ENCODE measurements at places on chromosomes 6 and 20.

DNA sequence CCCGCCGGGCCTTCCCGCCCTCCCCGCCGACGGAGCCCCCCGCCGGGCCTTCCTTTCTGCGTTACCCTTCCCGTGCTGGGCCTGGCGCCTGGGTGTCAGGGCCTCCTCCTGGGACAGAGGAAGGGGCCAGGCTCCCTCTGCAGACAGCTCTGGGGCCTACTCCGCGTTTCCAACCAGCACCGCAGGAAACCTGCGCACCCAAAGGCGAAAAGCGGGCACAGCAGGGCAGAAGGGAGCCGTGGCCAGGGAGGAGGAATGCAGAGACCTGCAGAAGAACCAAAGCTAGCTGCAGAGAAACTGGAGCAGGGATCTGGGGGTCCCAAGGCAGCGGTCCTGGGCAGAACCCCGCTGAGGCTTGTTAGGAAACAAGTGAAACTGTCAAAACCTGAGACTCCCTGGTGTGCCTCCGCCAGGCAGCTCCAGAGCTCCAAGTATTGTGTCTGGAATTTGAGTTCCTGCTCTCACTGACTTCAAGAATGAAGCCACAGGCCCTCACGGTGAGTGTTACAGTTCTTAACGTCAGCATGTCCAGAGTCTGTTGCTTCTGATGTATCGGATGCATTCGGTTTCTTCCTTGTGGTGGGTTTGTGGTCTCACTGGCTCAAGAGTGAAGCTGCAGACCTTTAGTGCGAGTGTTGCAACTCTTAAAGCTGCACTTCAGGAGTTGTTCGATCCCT, 33.3 kb downstream of the IRF4 start:
- no peak for DNase-seq

- no peak for DNase-seq
These were observed 329.3 kb downstream of the NRN1 start for GRCh38 chr6:5677219-5678000.

GRCh38 chr6:55678330-55679224, 99.6 kb upstream of the HMGCLL1 start:
- no peak for DNase-seq

- DNase-seq = no peak
These were observed 30.9 kb downstream of the LBP start for GRCh38 chr20:38377039-38377685.

GRCh38 chr6:32393665-32394420, 13.1 kb downstream of the BTNL2 start:
- DNase-seq = no peak

GRCh38 chr6:137165375-137166246, 7.8 kb downstream of the IL22RA2 start:
- no peak for DNase-seq

- DNase-seq = no peak
These were observed 230.1 kb downstream of the SAMD5 start for GRCh38 chr6:147738516-147739162.

- DNase-seq = no peak
These were observed 260.5 kb downstream of the NRN1 start for GRCh38 chr6:5746053-5746758.

DNA sequence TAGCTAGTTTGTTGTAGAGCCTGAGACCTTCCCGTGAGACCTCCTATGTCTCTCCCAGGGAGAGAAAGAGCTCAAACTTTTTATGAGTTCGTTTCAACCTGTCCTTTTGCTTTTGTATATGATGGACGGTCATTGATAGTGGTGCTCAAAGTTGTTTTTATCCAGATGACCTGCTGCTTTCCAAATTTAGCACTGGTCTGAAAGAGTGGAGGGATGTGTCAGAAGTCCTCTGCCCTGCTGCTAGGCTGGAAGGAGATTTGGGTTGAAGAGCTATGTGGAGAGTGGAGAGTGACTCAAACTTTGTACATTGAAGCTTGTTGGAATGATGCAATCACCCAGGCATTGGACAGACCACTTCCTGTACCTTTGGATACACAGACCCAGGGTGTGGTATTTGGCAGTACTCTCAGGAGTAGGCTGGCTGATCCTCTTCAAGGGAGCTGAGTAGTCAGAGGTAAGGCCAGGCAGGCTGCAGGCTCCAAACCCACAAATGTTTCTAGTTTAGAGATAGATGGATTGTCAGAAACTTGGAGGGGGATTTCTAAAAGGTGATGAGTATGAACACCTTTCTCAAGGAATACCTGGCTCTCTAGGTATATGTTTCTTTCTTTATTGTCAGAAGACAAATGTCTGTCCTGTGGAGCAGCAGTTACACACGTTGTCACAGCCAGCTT, 49.4 kb upstream of the RREB1 start:
- DNase-seq = peak; percentile 95

- no peak for DNase-seq
These were observed 285.5 kb downstream of the HACE1 start for GRCh38 chr6:104574135-104574750.

DNA sequence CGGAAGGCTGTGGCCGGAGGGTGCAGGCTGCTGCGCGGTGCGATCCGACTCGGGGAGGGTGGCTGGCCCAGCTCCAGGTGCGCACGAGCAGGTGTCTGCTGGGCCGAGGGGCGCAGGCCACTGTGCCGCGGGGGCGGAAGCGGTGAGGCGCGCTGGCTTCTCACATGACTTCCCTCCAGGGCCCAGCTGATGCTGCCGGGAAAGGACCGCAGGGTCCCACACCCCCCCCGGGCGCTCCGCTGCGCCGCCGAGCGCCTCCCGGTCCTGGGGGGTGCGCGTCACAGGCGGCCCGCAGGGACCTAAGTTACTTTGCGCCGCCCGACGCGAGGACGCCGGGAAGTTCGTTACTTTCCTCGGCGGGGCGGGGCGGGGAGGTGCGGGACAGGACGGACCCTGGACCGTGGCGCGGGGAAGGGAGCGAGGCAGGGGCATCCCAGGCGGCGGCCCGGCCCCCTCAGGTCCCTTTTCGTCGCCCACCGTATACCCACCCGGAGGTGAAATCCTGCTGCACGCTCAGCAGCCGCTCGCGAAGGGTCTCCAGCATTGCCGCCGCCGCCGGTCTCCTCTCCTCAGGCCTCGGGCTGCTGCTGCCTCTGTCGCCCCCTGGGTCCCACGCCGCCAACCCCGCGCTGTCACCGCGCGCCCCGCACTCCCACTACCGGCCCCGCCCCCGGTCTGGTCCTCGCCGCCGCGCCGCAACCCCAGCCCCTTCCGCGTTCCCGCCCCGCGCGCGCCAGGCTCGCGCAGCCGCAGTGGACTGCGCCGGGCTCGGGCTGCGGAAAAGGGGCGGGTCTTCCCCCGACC, at the start of gene DTNBP1:
DTNBP1 (minus strand) TSS at position 703 of the 804 bp plus-strand sequence; CDS start at position 544, 159 bp downstream.
- peak; percentile 87 for DNase-seq

- no peak for DNase-seq
These were observed 29.9 kb upstream of the SAMD3 start for GRCh38 chr6:130252527-130253237.
